ENCODE measurements at places on chromosomes 1 and 21.

GRCh38 chr1:1677718-1678580 is 14.6 kb downstream of the SLC35E2B start:
- peak; percentile 72 for DNase-seq
- peaks cover 14% of the 10 kb centered on the region for H3K36me3 ChIP-seq
- no peaks in the 10 kb centered on the region for H3K27me3 ChIP-seq
- H3K27ac ChIP-seq = peak overlapping the region; percentile 93
- H3K4me1 ChIP-seq = peaks cover 23% of the 10 kb centered on the region
- H3K4me3 ChIP-seq = peak overlapping the region; percentile 71

- DNase-seq = no peak
- peaks cover 32% of the 10 kb centered on the region for H3K4me1 ChIP-seq
- peaks cover 11% of the 10 kb centered on the region for H3K27me3 ChIP-seq
- no peaks in the 10 kb centered on the region for H3K36me3 ChIP-seq
- no peak overlapping the region for H3K27ac ChIP-seq
- H3K4me3 ChIP-seq = no peak overlapping the region
Observed at GRCh38 chr1:150775276-150775675, 9.7 kb upstream of the CTSS start.

DNA sequence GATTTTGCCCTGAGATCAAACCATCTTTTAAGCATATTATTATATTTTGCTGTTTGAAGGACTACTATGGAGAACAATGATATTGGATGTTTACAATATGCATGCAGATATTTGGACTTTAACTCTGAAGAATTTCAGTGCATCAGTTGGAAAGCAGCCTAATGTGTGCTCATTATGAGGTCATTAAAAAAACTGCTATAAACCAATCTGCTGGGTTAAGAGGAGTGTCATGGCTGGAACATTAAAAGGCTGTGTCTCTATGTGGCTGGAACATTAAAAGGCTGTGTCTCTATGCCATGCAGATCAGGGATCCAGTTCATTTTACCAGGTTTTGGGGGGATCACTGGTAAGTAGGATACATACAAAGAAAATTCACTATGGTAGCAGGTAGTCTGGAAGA is 77.6 kb downstream of the SPATA46 start:
- no peak for DNase-seq
- no peaks in the 10 kb centered on the region for H3K4me1 ChIP-seq
- peaks cover 27% of the 10 kb centered on the region for H3K27me3 ChIP-seq
- no peak overlapping the region for H3K4me3 ChIP-seq
- H3K27ac ChIP-seq = no peak overlapping the region

GRCh38 chr21:16534408-16535101 is 804.8 kb downstream of the USP25 start:
- no peak overlapping the region for H3K27ac ChIP-seq
- DNase-seq = no peak
- no peak overlapping the region for H3K4me3 ChIP-seq
- H3K27me3 ChIP-seq = no peaks in the 10 kb centered on the region
- no peaks in the 10 kb centered on the region for H3K36me3 ChIP-seq

DNA sequence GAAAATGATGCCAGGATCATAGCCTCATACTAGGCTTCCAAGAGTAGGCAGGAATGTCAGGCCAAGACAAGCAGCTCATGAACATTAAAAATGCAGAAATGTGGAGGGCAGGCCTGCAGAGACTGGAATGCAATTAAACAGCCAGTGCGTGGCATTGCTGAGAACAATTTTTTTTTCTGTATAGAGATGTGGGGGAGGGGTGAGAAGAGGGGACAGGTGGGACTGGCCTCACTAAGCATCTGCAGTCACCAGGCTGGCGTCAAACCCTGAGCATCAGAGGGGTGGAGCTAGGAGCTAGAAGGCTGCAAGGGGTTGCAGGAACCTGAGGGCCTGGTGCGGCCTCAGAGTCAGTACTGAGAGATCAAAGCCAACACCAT is 114.1 kb downstream of the TNR start:
- no peaks in the 10 kb centered on the region for H3K27me3 ChIP-seq
- H3K36me3 ChIP-seq = no peaks in the 10 kb centered on the region
- H3K27ac ChIP-seq = no peak overlapping the region
- no peaks in the 10 kb centered on the region for H3K4me1 ChIP-seq

GRCh38 chr1:56254130-56254529 is 325.2 kb downstream of the PLPP3 start:
- H3K27me3 ChIP-seq = no peaks in the 10 kb centered on the region
- no peak overlapping the region for H3K4me3 ChIP-seq
- no peak for DNase-seq
- no peak overlapping the region for H3K27ac ChIP-seq
- no peaks in the 10 kb centered on the region for H3K4me1 ChIP-seq
- no peaks in the 10 kb centered on the region for H3K36me3 ChIP-seq

- H3K27me3 ChIP-seq = peaks cover 69% of the 10 kb centered on the region
- H3K4me3 ChIP-seq = no peak overlapping the region
- no peaks in the 10 kb centered on the region for H3K36me3 ChIP-seq
- H3K27ac ChIP-seq = no peak overlapping the region
- no peak for DNase-seq
Observed at GRCh38 chr1:20399606-20400180, 86.3 kb downstream of the CAMK2N1 start.

GRCh38 chr1:15848143-15848928 is 829 bp downstream of the SPEN start:
- H3K4me3 ChIP-seq = peak overlapping the region; percentile 95
- peaks cover 59% of the 10 kb centered on the region for H3K4me1 ChIP-seq
- H3K36me3 ChIP-seq = peaks cover 12% of the 10 kb centered on the region
- H3K27ac ChIP-seq = peak overlapping the region; percentile 92

DNA sequence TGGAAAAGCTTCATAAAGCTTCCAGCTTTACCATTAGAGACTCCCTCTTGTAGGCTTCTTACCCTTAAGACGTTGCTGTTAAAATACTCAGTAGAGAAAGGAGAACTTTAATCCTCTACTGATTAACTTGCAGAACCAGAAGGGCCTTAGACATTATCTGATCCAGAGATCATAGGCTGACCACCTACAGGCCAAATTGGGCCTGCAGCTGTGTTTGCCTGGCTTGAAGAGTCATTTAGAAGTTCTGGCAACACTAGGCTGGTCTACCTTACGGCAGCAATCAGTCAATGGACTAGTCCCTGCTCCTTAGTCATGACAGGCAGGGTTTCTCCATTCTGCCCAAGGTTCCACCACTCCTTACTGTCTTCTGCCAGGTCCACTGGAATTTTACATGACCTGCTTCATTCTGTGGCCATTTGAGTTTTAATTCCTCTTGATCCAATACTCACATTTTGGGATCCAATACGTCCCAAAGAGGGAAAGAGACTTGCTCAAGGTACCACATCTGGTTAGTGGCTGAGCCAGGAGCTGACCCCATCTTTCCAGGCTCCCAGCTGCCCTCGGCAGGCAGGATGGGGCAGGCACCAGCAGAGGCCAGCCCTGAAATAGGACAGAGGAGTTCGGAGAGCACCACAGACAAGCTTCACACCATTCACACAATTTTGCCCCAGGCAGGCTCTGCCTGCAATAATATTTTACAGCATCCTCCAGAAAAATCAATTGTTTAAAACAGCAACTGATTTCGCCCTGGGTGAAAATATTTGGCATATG is 96.8 kb downstream of the TNR start:
- no peaks in the 10 kb centered on the region for H3K4me1 ChIP-seq
- H3K36me3 ChIP-seq = no peaks in the 10 kb centered on the region
- no peak for DNase-seq
- H3K27ac ChIP-seq = no peak overlapping the region
- H3K4me3 ChIP-seq = no peak overlapping the region

- no peak overlapping the region for H3K4me3 ChIP-seq
- H3K36me3 ChIP-seq = no peaks in the 10 kb centered on the region
- DNase-seq = no peak
Observed at GRCh38 chr1:187744665-187745064, 915.9 kb downstream of the PLA2G4A start.

DNA sequence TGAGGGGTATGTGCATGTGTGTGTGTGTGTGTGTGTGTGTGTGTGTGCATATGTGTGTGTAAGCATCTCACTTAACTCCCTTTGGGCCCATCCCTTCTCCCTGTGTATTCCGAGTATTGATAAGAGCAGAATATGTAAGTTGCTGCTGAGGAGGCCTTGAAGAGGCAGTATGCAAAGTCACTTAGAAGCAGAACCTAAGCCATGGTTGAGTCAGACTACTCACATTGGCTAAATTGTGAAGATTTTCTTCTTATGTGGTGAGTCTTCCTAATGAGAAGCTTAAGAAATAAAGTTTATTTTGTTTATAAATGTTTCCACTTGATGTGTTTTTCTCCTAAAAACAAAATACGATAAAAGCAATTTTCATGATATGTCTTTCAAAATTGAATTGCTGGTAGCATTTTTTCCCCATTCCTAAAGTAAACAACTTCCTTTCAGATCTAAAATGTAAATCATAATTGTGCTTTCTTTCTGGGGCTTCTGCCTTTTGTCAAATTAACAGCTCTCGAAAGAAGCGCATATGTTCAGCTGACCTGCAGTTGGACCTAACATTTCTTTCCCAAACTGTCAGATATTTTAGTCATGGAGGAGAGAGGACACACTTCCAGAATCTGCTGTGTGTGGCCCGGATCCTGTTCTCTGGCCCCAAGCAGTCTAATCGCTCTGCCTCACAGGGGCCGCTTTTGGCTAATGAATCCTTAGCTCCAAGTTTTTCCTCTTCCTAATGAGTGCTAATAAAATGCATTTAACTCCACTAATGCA is 284.0 kb downstream of the DUSP10 start:
- no peaks in the 10 kb centered on the region for H3K27me3 ChIP-seq
- no peak overlapping the region for H3K4me3 ChIP-seq
- no peak overlapping the region for H3K27ac ChIP-seq
- H3K4me1 ChIP-seq = no peaks in the 10 kb centered on the region
- DNase-seq = no peak

- H3K4me3 ChIP-seq = no peak overlapping the region
- no peak for DNase-seq
- peaks cover 8% of the 10 kb centered on the region for H3K4me1 ChIP-seq
- peaks cover 11% of the 10 kb centered on the region for H3K27me3 ChIP-seq
Observed at GRCh38 chr1:51154776-51155175, 52.7 kb downstream of the C1orf185 start.

DNA sequence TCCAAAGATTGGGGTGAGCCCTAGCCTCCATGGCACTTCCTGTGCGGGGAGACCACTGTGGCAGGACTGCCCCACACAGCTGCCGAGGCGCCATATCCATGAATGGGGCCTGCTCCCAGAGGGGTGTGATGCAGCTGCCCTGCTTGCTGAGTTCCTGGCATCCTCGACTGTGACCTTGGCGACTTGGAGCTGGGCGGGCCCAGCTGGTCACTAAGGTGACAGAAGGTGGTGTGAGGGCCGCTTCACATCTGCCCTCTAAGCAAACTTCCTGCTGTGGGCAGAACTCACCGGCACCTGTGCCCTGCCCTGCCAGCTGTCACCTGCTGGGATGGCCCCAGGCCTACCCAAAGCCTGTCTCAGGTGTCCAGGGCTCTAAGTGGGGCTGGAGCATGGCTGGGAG is 9.0 kb downstream of the TMEM61 start:
- no peaks in the 10 kb centered on the region for H3K36me3 ChIP-seq
- no peak for DNase-seq
- peaks cover 22% of the 10 kb centered on the region for H3K27me3 ChIP-seq
- no peak overlapping the region for H3K27ac ChIP-seq

DNA sequence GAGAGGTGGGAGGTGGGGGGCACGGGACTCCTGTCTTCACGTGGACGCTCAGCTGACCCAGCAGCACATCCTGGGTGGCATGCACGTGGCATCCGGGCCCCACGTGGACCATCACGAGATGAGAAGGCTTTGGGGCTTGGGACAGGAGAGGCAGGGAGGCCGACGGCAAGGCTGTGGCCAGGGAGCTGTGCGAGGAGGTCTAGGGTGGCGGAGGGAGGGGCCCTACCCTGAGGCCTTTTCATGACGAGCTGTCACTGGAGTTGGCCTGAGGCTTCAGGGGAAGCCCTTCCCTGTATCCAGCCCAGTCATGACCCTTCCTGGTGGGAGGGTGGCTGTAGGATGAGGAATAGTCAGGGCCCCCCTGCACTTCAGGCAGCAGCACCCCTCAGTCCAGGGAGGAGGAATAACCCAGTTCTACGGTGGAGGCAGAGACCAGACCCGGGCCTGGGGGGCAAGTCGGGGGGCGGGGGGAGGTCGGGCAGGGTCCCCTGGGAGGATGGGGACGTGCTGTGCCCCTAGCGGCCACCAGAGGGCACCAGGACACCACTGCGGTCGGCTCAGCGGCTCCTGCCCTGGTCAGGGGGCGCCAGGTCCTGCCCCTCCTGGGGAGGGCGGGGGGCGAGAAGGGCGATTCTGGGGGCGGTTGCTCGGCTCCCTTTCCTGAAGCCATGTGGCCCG is 2.0 kb upstream of the PERM1 start:
- H3K27me3 ChIP-seq = peaks cover 55% of the 10 kb centered on the region
- no peaks in the 10 kb centered on the region for H3K4me1 ChIP-seq
- H3K27ac ChIP-seq = no peak overlapping the region
- peak; percentile 73 for DNase-seq
- no peak overlapping the region for H3K4me3 ChIP-seq
- H3K36me3 ChIP-seq = no peaks in the 10 kb centered on the region

- H3K36me3 ChIP-seq = peaks cover 45% of the 10 kb centered on the region
- no peak for DNase-seq
- peaks cover 9% of the 10 kb centered on the region for H3K4me1 ChIP-seq
Observed at GRCh38 chr21:42545745-42546144, 32.1 kb downstream of the SLC37A1 start.

DNA sequence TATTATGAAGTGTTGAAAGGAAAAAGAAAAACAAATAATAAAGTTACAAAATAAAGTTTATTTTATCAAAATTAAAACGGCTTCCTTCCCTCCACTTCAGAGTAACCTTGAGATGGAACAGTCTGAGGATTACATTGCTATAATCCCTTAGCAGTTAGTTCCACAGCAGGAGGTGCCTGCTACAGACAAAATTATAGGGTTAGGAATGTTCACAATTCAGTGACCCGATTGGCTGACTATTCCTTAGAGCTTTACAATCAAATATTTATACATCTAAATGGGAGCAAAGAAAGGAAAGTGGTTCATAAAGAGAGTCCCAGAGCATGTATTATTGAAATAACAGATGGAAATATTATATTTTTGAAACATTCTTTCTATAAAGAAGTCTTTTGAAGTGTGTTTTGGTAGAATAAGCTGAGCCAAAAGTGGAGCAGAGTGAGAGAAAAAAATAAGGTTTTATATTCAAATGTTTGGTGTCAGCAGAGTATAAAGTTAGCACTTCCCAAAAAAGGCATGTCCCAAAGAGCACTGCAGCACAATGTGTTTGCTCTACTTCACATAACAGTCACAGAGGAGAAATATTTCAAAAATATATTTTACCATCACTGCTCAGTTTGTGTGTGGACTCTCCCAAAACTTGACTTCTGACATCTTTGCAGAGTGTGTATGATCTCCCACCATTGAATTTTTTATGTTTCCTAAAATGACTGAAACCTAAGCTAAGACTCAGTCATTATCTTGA is 71.4 kb upstream of the GORAB start:
- peaks cover 4% of the 10 kb centered on the region for H3K27me3 ChIP-seq
- H3K4me3 ChIP-seq = no peak overlapping the region
- DNase-seq = no peak
- no peaks in the 10 kb centered on the region for H3K4me1 ChIP-seq
- H3K27ac ChIP-seq = no peak overlapping the region
- no peaks in the 10 kb centered on the region for H3K36me3 ChIP-seq

- H3K27me3 ChIP-seq = no peaks in the 10 kb centered on the region
- peaks cover 9% of the 10 kb centered on the region for H3K4me1 ChIP-seq
- no peak for DNase-seq
Observed at GRCh38 chr1:40722622-40723021, 31.1 kb downstream of the NFYC start.

All from activated naive CD4-positive, alpha-beta T cell treated with anti-CD3 and anti-CD28 coated beads, Interleukin-2, amount 10 ng/mL, durations not matched to agents 7 days and 5 days (primary cell).